ENCODE measurements at places on chromosomes 1 and 21.

GRCh38 chr1:158999316-159000069 lies 10.2 kb upstream of the IFI16 start:
- DNase-seq, result no peak

DNA sequence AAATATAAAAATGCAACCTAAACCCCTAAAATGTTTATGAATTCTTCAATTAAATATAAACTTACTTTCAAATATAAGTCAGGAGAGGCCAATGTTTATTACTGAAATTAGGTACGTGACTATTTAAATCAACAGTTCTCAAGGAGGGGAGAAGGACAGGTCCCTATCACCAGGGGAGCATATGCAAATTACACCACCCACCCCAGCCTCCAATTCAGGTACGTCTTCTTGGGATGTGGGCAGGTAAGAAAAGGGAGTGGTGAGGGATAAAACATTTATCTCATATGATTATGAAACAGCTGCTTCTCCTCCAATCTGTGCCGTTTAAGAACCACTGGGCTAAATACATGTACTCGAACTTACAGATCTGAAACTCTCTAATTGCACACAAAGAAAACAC lies 3.4 kb downstream of the COP1 start:
- DNase-seq, result no peak

DNA sequence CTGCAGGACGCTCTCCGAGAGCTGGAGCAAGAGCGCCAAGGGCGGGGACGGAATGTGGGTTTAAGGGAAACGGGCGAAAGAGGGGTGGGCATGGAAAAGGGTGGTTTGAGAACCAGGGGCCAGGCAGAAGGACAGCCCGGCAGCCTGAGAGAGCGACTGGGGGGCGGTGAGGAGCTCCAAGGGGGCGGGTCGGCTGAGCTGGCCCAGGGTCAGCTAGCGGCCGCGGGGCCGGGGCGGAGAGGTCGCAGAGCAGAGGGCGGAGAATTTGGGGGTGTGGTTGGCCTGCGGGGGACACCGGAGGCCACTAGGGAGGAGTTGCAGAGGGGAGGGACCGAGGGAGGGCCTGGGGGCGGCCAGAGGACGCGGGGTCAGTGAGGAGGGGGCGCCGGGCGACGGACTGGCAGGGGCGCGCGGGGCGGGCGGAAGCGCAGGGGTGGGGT lies 54.7 kb downstream of the NDUFS5 start:
- DNase-seq, result no peak

DNA sequence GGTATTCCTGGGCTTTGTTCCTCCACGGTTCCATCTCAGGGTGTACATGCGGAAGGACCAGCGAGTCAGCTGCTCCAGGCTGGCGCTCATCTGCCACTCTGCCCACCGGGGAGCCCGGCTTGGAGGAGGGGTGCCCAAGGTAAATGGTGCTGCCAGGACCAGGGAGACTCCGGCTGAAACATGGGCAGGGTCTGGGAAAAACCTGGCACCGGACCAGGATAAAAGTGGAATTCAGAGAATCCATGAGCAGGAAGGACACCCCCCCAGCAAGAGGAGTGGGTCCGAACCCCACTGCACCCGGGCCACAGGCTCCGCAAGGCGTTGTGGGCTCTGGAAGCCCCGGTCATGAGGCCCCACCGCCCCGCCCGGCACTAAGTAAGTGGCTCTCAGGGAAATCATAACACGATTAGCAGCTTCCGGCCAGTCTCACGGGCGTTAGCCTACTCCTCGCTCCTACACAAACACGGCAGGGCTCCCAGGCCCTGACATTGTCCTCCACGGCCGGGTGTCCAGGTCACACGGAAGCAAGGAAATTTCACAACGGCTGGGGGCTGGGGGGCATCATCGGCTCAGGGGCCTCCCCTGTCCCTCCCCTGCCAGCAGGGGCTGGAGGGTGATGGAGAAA lies 21.1 kb downstream of the MEGF6 start:
- no peak for DNase-seq

DNA sequence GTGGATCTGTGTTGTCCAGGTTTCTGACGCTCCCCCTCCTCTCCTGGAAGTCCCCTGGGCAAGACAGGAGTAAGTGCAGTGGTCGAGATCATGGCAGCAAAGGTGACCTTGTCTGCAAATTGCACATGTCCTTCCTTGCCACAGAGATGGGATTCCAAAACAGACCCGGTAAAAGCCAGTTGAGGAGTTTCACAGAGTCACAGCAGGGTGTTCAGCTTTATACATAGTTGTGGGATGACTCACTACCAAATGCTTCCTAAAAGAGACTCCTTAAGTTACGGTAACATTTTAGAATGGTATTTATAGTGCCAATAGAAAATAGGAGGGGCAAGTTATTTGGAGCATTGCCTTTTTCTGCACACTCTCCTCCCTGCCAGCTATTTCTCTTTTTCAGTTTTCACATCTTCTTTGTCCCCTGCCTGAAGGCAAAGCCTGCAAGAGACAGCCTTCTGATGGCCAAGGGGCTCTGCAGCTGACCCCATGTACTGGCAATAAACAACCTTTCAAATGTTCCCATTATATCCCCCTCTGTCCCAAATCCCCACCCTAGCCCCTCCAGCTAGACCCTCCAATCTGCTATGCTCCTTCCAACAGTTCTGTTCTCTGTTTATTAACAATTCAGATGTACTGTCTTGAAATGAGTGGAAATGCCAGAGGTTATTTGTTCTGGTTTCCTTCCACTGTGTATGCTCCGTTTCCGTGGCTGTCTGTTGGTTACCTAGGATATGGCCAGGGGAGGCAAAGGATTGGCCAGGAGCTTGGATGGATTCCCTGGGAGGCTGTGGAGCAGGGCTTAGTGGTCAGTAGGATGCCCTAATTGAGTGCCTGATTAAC lies 115.0 kb downstream of the TGFB2 start:
- no peak for DNase-seq

DNA sequence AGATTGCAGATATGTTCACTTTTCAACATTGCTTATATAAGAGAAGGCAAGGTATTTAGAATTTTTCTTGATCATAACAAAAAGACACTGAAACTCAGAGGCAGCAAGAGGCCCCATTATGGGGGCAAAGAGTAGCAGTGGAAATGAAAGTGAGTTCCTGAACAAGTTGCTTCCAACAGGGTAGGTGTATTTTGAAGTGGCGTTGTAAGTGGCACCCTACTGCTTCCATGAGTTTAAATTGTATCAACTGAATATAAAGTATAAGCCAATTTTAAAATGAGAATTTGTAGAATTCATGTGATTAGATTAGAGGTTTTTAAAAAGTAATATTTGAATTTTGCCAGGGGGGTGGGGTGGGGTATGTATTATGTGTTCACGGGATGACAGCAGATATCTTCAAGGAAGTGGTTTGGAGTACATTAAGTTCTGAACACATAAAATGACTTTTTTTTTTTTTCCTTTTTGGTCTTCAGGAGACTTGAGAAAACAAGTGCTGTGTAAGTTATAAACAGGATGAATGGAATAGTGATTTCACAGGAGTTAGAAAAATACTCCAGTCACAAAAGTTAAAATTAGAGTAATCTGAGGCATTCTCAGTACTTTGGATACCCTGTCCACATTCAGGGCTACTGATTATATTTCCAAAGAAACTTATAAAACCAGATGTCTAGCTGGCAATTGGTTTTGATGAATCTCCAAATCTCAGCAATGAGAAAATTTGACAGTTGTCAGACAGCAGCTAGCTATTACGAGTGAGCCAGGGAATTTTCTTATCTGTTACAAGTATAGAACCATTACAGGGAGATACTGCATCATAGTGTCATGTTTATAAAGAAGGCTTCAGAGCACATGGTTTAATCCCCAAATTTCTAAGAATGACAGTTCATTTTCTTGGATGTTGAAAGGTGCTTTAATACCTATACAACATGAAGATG lies 182.0 kb downstream of the ST6GALNAC3 start:
- DNase-seq, result no peak

- no peak for DNase-seq
Observed at GRCh38 chr1:203166192-203166940, 9.3 kb downstream of the MYBPH start.

- DNase-seq, result no peak
Observed at GRCh38 chr1:187067160-187067559, 238.4 kb downstream of the PLA2G4A start.

DNA sequence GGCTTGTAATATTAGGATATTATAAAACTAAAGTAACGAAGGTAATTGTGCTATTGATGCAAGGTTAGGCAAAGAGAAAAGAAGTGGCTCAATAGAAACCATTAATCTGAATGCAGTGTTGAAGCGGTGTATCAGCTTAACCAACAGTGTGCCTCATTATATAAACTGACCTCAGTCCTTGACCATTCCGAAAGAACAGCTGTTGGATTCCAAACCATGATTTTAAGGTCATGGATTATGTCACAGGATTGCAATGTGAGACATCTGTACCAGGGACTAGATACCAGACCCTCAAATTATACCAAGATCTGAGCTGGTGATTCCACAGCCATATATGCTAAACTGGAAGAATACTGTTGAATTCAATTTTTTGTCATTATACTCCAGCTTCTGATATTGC lies 134.2 kb upstream of the HP1BP3 start:
- DNase-seq, result no peak

DNA sequence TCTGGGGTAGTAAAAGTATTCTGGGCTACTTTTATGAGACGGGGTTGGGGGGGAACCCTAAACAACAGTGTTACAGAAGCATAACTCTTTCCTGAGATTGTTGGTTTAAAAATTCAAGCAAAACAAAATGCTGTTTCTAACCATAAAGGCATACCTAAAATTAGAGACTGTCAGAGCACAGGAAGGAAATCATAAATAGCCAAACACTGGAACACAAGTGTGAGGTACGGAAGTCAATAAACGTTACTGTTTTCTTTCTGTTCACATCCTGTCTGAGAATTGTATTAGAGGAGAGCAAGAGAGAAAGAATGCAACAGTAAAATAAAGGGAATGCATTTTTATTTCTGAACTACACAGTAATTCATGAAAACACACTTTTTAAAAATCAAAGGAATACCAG lies 42.8 kb upstream of the IL12RB2 start:
- no peak for DNase-seq

GRCh38 chr1:212514782-212515181 lies 82.1 kb downstream of the NENF start:
- no peak for DNase-seq

GRCh38 chr1:234490793-234491479 lies 12.0 kb upstream of the TARBP1 start:
- no peak for DNase-seq

DNA sequence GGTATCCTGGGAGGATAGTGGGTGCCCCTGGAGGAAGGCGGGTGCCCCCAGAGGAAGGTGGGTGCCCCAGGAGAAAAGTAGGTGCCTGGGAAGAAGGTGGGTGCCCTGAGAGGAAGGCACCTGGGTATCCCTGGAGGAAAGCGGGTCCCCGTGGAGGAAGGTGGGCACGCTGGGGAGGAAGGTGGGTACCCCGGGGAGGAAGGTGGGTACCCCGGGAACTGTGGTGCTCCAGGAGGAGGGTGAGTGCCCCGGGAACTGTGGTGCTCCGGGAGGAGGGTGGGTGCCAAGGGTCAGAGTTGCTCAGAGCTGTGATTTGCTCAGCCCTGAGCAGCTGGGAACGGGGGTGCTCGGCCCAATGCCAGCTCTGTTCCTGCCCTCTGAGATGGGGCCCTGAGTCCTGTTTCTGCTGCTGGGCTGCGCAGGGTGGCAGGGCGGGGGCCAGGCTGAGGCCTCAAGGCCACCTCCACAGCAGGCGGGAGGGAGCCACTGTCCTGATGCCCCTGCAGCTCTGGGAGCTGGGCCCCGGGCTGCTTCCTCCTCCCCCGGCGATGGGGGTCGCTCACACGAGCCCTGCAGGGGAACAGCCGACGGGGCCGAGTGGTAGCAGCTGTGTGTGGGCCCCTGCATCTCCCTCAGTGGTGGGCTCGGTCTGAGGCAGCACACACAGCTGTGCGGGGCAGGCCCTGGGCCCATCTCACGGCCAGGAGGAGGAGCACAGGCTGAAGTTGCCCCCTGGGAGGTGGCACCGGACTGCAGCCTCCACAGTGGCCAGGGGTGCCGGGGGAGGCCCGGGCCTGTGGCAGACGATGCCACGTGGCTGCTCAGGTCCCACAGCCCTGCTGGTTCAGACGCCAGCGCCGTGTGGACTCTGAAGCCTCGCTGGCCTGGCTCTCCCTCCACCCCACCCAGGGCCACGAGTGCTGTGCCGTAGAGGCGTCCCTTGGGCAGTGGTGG lies 57.4 kb downstream of the SLX9 start:
- no peak for DNase-seq

DNA sequence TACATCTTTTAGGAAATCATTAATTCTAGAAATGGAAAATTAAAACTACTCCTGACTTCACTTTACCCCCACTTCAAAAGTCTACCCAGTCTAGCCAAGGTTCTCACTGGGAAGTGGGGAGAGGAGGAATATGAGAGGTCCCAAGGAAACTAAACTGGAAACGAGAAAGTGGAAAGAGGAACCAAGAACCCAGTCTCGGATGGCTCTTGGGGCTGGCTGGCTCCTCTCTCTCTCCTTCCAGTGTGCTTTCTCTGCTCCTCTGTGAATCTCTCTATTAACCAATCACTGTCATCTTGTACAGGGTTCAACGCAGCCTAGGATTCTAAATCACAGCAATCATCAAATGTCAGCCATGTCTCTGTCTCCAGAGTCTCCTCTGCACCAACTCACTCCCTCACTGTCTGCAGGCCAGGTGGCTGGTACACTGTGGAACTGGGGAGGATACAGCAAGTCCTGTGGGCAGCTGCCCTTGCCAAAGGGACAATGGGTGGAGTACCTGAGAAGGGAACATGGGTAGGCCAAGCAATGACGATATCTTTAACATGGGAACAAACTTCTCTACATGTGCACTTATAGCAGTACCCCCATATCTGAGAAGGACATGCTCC lies 33.7 kb downstream of the GNB1 start:
- DNase-seq, result no peak

Measured in stimulated activated CD4-positive, alpha-beta T cell treated with anti-CD3 and anti-CD28 coated beads, TNF-alpha, amount 100 ng/mL, for 4 hours (primary cell).